Left renal cortex interstitium (tissue), 4 donors: ENCODE measurements at places on chromosomes 3 and 15. TPM values are rescaled to one million over a fixed set of nuclear protein-coding genes. Genes with fewer than 3 reads are reported as not detected.

The OXTR gene
- polyA plus RNA-seq = 0.72 TPM

GRCh38 chr15:61994216-61994615 is 66.0 kb downstream of the VPS13C start:
- no peak for DNase-seq

The ENTPD3 gene
- polyA plus RNA-seq = 2.1 TPM

The ZNF445 gene
- polyA plus RNA-seq = 29.8 TPM

DNA sequence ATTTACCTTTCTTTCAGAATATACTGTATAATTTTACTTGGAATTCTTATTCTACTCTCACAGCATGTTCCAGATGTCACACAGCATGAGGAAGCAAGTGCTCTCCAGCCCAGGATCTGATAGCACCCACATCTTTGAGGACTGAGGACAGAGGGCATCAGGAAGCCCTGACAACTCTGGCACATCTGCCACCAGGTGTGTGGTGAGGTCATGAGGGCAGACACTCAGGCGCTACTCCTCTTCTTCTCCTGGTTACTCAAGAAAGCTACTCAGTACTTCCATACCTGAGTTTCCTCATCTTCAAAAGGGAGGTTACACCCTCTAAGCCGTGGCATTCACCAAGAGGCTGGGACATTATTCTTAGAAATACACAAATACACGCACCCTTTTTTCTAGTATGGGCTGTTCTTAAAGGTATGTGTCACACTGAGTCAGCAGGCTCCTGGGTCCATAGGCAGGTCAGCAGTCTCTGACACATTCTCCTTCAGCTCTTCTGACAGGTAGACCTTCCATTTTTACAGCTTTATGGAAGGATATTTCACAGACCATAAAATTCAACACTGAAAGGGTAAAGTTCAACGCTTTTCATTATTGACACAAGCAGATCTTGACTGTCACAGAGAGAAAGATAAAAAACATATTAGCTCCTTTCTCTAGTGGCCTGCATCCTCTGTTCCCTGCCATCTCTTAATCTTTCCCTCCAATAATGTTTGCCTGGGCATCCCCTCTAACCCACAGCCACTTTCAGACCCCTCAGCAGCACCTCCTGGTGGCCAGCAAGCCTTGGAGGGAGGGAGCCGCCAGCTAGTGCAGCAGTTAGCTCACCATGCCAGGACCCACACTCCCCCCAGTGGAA is 103.2 kb upstream of the TJP1 start:
- no peak for DNase-seq

DNA sequence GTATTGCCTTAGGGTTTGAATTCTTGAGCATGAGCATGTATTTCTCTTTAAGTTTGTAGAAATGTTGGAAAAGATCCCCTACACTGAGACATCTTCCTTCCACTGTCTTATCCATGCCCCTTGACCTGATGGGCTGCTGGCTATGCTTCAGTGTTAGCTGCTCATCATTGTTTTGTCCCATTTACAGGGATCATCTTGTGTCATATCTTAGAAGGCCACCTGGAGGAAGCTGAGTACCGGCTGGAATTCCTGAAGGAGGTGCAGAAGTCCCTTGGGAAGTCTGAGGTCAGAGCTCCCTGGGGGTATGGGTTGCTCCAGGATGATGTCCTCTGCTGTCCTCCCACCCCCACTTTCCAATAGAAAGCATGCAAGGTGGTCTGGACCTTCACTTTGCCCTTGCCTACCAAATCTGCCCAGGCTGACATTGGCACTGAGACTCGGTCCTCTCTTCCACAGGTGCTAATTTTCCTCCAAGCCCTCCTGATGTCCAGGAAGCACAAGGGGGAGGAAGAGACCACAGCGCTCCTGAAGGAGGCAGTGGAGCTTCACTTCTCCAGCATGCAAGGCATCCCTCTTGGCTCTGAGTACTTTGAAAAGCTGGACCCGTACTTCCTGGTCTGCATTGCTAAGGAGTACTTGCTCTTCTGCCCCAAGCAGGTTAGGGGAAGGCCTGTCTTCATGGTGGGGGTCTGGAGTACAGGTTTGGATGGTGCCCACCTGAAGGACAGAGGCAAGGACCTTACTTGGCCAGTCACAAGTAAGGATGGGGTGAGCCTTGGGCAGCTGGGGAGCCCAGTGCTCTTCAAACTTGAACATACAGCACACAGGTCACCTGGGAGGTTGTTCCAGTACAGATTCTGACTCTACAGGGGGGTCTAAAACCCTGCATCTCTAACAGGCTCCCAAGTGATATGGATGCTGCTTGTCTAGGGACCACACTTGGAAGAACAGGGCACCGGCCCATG is 17.7 kb downstream of the TTC21A start:
- DNase-seq = no peak

The OIP5 gene
- 8.6 TPM for polyA plus RNA-seq

- no peak for DNase-seq
These were observed 33.3 kb upstream of the PIK3CB start for GRCh38 chr3:138867996-138868395.

The IRAK2 gene
- polyA plus RNA-seq = 1.2 TPM

DNA sequence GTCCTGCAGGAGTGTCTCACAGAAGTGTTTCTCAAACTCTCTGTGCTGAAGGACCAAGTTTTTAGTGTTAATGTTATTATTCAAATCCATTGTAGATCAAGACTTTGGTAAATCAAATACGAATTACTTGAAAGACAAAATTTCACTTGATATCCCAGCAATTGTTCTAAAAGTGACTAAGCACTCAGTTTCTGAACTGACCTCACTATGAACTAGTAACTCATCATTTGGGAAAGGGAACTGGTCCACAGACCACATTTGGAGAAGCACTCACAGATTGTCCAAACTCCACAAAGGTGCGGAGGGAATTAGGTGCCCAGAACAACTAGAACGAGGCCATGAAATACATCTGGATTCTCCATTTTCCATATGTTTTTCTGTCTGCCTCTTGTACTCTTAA is 25.6 kb downstream of the FAM43A start:
- no peak for DNase-seq

The PAQR5 gene
- polyA plus RNA-seq = 34.0 TPM

GRCh38 chr3:13611221-13611620 is 62.3 kb downstream of the FBLN2 start:
- no peak for DNase-seq

The AADACL2 gene
- not detected for polyA plus RNA-seq

DNA sequence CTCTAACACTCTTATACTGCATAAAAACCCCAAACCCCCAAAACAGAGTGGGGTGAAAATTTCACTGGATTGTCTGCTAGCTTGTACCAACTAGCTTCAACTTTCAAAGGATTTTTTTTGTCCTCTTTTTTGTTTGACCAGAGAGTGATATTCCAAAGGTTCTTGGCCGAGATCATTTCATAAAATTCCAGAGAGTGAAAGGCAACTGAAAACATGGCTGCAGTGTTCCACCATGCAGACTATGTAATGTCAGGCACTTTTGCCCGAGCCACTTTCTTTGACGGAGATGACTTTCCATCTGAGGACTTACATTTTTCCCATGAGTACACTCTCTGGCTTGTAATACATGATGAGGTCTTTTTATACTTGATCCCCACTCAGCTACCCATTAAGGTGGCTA is 107.5 kb downstream of the TIGIT start:
- no peak for DNase-seq

The PRTG gene
- 14.8 TPM for polyA plus RNA-seq

The DPPA2 gene
- 0.72 TPM for polyA plus RNA-seq

GRCh38 chr3:177307391-177307790 is 110.1 kb upstream of the TBL1XR1 start:
- DNase-seq = no peak

DNA sequence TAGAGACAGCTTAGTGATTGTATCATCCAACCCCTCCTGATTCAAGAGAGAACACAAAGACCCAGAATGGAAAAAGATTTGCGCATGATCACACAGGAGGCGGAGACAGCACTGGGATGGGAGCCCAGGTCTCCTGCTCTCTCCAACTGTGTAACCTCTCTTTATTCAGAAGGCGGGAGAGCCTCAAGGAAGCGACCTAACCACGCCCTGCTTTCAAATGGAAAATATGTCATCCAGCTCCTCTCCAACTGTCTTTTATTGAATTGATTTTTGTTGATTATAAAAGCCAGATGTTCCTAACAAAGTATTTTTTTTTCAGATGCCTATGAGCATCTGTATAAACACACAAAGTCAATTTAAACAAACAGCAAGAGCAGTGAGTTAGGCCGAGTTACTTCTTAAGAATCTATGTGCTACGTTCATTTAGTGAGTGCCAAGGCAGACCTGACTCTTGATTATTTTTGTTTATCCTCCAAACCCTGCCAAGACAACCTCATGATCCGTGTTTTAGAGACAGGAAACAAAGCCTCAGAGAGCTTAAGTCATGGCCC is 74.5 kb downstream of the BFSP2 start:
- no peak for DNase-seq
